ENCODE measurements at places on chromosomes 11 and 22.
A peak's percentile ranks its signal among the peaks of the same experiment; 100 is the strongest.

DNA sequence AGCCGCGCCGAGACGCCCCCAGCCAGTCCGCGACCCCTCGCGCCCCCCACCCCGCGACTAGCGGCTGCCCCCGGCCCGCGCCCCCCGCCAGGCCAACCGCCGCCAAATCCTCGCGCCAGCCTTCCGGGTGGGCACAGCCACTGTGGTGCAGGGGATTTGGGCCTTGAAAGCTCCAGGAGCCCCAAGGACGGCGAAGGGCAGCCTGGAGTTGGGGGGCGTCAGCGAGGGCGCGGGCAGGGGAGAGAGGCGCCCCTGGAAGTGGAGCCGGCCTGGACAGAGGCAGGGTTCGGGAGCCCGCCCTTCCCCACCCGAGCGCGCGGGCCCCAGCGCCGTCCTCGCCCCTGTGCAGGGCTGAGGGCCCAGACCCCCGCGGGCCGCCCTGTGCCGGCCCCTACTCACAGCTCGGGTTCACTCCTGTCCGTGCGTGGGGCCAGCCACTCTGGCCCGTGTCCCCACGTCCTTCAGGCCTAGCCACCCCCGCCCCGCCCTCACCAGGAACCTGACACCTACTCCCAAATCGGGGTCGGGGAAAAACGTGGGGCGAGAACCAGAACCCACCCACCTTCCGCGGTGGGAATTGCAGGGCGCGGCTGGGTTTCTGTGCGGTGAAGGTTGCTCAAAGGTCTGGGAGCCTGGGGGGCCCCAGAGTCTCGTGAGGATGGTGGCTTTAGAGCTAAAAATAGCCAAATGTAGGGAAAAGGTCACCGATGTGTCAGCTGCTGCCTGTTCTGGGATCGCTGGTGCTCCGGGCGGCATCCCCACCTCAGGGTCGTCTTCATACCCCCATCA lies at the start of gene CPT1B:
TSS of gene CPT1B (minus strand) at position 441 of the 789 bp plus-strand sequence. CDS start 512 bp downstream, outside the sequence.
- no peak for DNase-seq

DNA sequence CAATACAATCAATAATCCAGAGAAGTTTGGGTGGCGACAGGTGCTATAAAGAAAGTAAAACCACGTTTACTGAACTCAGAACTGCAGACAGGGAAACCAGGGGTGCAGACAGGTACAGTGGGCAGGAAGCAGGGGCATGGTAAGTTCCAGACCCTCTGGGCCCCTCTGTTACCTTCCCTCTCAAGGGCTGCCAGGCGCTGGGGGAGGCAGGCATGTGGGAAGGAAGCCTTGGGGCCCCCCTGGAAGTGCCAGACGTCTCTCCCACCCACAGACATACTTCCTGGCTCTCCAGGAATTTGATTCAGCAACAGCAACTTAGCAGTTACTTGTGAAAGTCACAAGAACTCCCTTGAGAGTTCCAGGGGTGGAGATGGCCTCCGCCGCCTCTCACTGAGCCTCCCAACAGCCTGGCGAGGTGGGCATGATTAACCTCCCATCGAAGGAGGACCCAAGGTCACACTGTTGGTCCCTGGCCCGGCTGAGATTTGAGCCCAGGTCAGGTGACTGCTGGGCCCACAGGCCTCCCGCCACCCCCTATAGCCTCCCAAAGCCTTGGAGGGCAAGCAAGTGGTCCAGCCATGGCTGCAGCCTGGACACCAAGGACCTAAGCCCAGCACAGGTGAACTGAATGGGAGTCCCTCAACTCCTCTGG lies 14.1 kb upstream of the TSKU start:
- no peak for DNase-seq

DNA sequence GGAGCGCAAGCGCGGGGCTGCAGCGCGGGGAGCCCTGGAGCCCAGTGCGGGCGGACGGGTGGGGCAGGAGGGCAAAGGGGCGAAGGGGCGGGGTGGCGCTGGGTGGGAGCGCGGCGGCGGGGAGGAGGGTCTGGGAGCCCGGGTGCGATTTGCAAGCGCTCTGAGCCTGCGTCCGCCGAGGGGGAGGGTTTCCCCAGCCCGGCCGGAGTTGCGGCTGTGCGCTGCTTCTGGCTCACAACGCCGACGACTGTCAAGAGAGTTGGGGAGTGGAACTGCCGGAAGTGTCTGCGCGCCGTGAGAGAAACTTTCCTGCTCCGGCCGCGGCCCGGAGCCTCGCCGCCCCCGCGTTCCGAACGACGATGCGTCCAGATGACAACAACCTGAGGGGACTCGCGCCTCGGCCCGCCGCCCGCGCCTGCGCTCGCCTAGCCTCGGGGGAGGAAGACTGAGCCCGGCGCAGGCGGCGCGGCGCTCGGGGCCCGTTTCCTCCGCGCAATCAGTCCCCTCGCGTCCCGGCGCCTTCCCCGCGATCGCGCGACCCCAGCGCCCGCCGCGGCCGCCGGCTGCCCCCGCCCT lies at the start of gene ARHGAP42:
TSS of gene ARHGAP42 (plus strand) at position 235 of the 576 bp plus-strand sequence. CDS start 391 bp downstream, outside the sequence.
- DNase-seq = peak; percentile 77

GRCh38 chr11:62646825-62647608 lies 604 bp upstream of the GANAB start:
- no peak for DNase-seq

GRCh38 chr11:43419460-43419859 lies 60.7 kb downstream of the TTC17 start:
- no peak for DNase-seq

GRCh38 chr22:33328789-33329296 lies 270.7 kb upstream of the SYN3 start:
- no peak for DNase-seq

DNA sequence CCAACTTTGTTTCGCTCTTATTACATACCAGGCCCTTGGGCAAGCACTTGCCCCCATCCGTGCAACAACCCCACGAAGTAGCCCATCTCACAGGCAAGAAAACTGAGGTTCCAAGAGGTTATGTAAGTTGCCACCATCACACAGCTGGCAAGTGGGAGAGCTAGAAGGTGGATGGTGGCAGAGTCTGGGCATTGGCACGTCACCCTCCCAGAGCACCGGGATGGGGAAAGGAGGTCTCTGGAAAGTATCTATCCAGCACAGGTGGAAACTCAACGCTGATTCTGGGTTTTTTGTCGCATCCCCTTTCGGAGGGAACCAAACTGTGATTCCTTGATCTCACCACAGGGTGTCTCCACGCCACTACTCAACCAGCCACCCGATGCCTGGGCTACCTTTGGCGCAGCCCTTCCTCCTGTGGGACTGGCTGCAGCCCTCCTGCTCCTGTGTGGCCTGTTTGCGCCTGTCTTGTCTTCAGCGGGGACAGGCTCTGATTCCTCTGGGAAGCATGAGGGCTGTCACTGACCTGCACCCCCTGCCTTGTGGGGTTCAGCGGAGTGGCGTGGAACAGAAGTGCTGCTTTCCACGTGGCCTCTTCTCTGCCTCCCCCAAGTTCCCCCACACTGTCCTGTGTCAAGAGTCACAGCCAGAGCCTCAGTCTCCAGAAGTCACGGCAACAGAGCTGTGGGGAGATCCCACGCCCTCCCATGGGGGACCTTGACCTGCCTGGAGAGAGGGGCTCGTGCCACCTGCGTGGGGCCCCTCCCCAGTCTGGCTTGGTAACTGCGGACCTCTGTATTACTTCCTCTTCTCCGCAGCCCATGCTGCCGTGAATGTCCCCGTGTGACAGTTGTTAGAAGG lies 34.4 kb upstream of the TRIM29 start:
- peak; percentile 81 for DNase-seq

DNA sequence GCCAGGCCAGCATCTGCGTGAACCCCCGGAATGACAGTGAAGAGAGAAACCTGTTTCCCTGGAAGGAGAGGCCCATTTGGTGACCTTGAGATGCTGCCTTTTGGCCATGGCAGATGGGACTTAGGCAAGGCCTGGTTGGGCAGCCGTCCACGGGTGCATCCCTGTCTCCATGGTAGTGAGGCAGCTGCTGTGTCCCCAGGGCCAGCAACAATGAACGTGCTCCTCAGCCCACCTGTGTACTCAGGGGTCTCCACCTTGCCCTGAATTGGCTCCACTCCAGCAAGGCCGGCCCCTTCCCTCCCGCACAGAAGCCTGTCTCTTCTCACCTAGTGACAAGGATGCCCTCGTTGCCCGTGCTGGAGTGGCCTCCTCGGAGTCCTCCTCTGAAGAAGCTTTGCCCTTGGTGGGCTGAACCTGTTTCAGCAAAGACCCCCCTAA lies 441.1 kb downstream of the TBC1D22A start:
- DNase-seq = peak; percentile 61

DNA sequence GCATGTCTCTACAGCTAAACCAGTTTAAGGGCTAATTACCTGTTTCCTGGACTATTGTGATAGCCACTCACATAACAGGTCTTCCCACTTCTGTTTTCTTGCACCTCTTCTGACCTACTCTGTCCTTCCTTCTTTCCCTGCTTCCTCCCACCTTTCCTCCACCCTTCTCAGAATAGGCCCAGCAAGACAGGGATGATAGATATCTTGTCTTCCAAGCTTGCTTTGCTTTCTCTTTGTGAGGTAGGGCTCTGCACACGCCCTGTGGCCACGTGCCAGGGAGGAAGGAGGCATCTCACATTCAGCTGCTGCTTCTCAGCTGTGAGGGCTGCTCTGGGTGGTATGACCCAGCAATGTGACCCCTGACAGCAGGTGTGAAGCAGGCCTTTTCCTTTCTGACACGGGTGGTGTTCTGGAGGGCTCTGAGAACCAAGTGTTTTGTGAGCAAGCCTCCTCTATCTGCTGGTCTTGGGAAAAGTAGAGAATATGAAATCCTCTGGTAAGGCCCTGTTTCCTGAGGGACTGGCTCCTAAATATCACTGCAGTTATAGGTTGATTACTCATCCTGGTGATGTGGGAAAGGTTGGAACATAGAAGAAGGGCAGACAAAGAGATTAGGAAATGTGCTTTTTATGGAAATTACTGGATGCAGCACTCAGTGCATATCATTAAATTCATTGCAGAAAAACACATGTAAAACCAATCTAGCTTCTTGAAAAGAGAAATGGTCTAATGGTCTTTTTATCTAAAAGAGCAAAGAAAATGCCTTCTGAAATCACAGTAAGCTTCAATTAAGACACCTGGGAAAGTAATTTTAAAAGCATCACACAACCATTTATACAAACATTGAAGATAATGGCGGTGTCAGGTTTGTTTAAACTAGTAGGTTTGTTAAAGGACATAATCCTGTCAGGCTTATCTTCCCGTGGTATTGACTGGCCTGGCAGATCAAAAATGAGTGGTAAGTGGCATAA lies 8.5 kb downstream of the AMOTL1 start:
- no peak for DNase-seq

DNA sequence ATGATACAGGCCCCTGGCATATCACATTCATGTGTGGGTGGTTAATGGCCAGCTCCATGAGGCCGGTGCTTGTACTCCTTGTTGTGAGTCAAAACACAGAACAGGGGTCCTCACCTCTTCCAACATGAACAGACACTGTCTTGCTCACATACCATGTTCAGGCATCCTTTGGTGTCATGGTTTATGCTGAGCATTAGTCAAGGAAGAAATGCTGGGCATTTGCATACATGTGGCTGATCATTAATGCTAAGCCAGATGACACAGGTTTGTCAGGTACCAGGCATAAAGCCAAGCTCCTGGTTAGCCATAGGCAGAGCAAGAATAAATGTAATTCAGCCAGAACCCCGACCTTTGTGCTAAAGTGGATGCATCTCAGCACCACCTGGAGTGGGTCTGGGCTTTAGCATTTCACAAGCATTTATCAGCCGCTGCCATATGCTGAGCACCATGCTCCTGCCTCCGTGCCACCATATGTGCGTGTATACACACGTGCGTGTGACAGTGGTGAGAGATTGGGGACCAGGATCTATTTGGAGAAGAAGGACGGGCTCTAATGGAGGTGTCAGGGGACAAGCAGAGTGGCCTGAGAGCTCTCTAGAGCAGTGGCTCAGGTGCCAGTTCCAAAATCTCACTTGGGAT lies 55.0 kb downstream of the MICAL2 start:
- DNase-seq = no peak

DNA sequence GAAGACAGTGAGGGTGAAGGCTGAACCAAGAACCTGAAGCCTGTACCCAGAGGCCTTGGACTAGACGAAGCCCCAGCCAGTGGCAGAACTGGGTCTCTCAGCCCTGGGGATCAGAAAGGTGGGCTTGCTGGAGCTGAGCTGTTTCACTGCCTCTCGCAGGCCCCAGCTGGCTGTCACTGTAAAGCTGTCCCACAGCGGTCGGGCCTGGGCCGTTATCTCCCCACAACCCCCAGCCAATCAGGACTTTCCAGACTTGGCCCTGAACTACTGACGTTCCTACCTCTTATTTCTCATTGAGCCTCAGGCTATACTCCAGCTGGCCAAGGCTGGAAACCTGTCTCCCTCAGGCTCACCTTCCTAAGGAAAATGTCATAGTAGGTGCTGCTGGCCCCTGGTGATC lies 4.1 kb downstream of the PPP1CA start:
- no peak for DNase-seq

- no peak for DNase-seq
Measured at GRCh38 chr11:3184732-3185347, 19.7 kb upstream of the OSBPL5 start.

DNA sequence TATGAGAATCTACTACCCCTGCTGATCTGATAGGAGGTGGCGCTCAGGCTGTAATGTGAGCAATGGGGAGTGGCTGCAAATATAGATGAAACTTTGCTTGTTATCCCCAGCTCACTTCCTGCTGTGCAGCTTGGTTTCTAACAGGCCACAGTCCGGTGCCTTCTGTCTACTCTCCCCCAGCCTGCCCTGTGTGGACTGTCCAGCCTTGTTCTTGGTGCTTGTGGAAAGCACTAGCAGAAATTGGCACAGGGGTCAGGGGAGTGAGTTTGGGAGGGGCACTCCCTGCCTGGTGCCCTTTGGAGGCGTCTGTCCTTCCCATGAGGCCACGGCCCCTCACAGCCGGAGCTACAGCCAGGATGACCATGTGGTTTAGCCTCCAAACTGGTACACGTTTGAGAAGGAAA lies 14.3 kb downstream of the MOV10L1 start:
- DNase-seq = no peak

DNA sequence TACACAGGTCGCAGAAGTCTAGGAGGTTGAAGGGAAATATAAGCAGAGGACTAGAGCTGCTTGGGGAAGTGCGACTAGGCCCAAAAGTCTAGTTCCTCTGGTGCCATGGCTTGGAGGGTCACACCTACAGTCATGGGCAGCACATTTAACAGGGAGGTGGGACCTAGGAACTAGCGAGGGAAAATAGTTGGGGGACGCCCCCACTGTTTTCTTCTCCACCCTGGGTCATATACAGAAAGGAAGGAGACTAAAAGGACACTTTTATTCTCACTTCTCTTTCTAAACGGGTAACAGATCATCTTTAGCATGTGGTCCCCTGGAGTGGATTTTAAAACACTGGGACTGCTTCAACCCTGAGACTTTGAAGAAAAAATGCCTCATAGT lies 16.6 kb downstream of the APIP start:
- no peak for DNase-seq

GRCh38 chr11:44223238-44223637 lies 86.7 kb downstream of the ALX4 start:
- DNase-seq = no peak

- DNase-seq = peak; percentile 99
Measured at GRCh38 chr22:31749636-31750364, at the start of gene PRR14L. TSS of gene PRR14L (minus strand) at chr22:31750132. CDS start at chr22:31738860, 11,272 bp downstream.

Measured in type B pancreatic cell (in vitro differentiated cells).